NCI-H446 (cell line): ENCODE measurements at places on chromosomes 12 and 14.

DNA sequence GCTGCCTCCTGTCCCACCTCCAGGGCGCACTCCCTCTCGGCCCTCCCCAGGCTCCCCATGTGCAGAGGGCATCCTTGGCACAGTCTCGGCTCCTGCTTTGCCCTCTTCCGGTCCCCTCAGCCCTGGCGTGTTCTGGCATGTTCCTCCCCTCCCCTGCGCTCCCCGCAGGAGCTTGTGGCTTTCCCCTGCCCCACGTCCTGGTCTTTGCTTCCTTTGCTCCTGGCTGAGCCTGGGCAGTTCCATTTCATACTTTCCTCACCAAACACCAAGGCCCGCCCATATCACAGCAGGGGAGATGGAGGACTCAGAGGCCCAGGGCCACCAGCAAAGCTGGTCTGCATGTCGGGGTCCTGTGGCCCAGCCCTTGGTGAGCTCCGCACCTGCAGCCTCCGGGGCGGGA, 56.0 kb downstream of the FBRSL1 start:
- no peak for DNase-seq

GRCh38 chr14:71579331-71579730, 352.9 kb upstream of the RGS6 start:
- DNase-seq: no peak

GRCh38 chr14:33232031-33232430, 293.4 kb downstream of the NPAS3 start:
- no peak for DNase-seq

DNA sequence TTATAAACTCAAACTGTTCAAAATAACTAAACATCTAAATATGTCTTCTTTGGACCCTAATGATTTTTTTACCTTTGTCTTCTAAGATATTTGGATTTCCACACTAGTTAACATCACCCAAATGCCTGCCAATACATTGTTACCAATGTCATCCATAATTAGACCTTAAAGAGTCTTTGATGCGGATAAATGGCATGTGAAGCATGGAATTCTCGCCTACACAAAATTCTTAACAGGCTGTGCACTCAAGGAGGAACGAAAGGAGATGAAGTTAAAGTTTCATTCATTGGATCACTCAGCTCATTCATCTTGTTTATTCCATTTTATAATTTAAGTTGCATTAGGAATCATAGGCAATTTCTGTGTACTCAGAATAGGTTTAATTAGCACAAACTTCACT, 219.7 kb downstream of the ACSS3 start:
- DNase-seq: no peak

DNA sequence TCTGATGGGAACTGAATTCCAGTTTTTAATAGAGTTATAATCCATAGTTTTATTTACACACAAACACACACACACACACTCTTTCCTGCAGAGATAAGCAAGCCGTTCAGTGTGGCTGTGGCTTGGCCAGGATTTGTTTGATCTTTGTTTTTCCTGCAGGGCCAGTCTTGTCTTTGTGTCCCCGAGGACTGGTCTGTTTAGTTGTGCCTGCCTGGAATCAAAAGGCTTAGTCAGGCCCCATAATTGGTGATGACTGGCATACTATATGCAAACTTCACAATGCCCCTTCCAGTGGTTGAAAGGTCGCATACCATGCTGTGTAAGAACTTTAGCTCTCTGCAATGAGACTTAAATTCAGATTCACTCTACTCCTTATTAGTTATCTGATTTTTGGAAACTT, 26.0 kb downstream of the WBP11 start:
- DNase-seq: no peak

- DNase-seq: no peak
Observed at GRCh38 chr14:88421286-88421685, 35.8 kb downstream of the SPATA7 start.

DNA sequence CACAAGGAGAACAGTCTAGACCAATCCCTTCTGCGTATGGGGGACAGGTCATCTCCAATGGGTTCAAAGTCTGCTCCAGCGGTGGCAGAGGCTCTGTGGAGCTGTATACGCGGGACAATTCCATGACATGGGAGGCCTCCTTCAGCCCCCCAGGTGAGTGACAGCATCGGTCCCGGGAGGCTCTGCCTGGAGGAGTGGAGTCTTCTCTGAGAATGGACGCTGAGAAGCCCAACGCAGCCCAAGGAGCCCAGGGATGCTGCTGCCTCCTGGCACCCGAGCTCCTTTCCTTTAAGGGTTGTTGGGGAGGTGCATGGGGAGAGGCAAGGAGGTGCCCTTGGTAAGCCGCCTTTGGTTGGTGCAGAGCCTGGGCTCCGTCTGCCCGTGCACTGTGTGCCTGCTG, 28.2 kb downstream of the ADGRD1 start:
- DNase-seq: no peak
